ENCODE measurements at places on chromosomes 4 and X.

GRCh38 chr4:101334963-101335572 lies 12.3 kb downstream of the PPP3CA start:
- no peak for DNase-seq

GRCh38 chr4:52861171-52861823 lies 820 bp upstream of the RASL11B start:
- DNase-seq: no peak

GRCh38 chrX:131837325-131837724 lies 185.8 kb upstream of the STK26 start:
- DNase-seq: no peak

DNA sequence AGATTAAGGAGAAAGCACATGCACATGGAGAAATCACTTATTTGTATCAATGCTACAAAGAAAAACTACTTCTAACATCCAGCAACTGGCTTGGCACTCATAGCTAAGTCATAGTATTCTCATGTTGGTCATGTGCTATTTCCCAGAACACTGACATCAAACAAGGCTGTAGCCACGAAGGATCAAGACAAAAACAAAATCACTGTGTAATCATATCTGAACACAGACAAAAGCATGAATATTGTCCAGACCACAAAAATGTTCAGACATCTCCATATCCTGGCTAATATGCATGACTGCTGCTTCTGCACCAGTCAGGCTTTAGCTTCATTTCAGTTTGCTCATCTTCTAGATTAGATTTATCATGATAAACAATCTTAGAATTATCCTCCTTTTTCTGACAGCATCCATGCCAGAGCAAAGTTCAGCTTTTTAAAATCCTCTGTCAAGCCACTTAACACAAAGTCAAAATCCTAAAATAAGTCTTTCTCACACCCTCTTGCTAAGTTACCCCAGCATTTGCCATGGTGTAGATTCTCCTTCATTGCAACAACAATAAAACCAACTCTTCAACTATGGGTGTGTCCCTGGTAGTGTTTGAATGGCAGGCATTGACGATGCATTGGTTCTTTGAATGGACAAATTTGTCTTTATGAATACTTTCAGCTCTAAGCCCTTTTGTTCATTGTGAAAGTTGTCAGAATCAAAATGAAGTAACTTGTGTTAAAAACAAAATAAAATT lies 39.1 kb upstream of the NPFFR2 start:
- no peak for DNase-seq

- no peak for DNase-seq
These were observed 24.8 kb upstream of the PTPN13 start for GRCh38 chr4:86569103-86569870.

All from activated CD8-positive, alpha-beta memory T cell treated with anti-CD3 and anti-CD28 coated beads, Interleukin-2, amount 10 ng/mL, durations not matched to agents 7 days and 5 days (primary cell).